ENCODE measurements at places on chromosomes 7 and 10.

DNA sequence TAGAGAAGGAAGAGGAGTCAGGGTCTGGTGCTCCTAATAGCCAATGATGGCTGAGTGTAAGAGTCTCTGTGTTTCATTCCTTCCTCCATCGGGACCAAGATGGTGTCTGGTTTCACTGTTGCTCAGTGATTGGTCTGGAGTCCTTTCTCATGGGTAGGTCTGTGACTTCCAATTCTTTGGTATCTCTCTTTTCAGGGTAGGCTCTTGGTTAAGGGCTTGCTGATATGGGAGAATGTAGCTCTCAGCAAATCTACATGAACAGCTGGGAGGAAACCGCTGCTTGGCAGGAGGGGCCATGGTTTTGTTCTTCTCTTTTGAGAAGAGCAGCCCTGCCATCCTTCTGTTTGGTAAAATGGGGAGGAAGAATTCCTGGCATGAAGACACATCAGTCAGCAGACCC is 209.1 kb upstream of the PODXL start:
- no peak for DNase-seq

DNA sequence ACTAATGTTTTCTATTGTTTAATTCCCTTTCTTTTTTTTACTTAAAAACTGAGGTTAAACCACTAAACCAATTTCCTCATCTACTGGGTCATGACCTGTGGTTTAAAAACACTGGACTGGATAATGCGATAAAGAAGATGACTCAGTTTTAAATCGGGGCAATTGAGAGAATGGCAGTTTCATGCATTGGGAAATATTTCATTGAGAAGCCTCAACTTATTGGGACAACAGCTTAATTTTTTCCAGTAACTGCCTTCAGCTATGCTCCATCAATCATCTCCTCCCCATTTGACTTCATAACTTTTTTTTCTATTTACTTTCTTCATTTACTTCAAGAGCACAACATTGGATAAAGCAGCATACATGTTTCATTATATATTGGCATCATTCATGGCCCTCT is 61.8 kb upstream of the MET start:
- no peak for DNase-seq

GRCh38 chr7:51012569-51013217 is 230.0 kb upstream of the GRB10 start:
- no peak for DNase-seq

DNA sequence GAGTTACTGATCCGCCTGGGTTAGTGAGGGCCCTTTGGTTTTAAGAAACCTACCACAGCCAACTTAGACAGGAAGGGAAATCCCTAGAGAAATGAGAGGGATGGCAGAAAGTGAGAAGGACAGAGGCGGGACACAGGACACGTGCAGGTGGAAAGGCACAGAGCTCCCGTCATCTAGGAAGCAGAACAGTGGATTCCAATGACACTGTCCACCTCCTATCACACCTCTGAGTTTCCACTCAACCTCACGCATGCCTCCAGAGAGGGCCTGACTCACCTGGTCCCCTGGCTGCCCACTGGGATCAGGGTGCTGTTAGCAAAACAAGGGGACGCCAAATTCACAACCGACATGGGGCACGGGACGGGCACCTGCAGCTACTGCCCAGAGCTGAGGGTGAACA is 26.3 kb downstream of the CPXM2 start:
- no peak for DNase-seq

GRCh38 chr7:156121956-156122355 is 309.7 kb upstream of the SHH start:
- DNase-seq = no peak

- no peak for DNase-seq
Observed at GRCh38 chr7:38002689-38003088, 82.2 kb downstream of the EPDR1 start.

GRCh38 chr10:26881600-26882331 is 21.0 kb upstream of the ABI1 start:
- no peak for DNase-seq

DNA sequence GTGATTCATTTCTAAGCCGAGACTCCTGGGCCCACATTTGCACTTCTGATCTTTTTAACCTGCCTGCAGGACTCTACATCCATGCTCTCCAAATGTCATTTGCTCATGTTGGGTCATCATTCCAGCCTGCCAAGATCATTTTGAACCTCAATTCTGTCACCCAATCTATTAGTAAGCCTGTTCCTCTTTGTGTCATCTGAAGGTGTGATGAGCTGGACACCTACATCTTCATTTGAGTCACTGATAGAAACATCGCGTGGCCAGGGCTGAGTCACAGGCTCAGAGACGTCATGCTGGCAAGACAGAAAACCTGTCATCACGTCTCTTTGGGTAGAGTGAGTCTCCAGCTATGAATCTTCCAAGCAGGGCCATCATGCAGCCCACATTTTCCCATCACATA is 65.3 kb upstream of the SLF2 start:
- DNase-seq = no peak

GRCh38 chr10:79055892-79056291 is 12.9 kb upstream of the ZMIZ1 start:
- DNase-seq = no peak

DNA sequence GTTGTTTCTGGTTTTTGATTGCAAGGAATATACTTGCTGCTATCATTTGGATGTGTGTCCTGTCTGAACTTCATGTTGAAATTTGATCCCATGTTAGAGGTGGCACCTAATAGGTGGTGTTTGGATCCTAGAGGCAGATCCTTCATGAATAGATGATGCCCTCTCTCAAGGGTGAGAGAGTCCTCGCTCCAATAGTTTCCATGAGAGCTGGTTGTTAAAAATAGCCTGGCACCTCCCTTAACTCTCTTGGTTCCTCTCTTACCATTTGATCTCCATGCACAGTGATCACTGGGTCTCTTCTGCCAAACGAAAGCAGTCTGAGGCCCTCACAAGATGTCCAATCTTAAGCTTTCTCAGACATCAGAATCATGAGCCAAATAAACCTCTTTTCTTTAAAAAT is 49.0 kb upstream of the ZNF248 start:
- DNase-seq = no peak

GRCh38 chr10:856416-857157 is 74.9 kb downstream of the LARP4B start:
- DNase-seq = no peak

DNA sequence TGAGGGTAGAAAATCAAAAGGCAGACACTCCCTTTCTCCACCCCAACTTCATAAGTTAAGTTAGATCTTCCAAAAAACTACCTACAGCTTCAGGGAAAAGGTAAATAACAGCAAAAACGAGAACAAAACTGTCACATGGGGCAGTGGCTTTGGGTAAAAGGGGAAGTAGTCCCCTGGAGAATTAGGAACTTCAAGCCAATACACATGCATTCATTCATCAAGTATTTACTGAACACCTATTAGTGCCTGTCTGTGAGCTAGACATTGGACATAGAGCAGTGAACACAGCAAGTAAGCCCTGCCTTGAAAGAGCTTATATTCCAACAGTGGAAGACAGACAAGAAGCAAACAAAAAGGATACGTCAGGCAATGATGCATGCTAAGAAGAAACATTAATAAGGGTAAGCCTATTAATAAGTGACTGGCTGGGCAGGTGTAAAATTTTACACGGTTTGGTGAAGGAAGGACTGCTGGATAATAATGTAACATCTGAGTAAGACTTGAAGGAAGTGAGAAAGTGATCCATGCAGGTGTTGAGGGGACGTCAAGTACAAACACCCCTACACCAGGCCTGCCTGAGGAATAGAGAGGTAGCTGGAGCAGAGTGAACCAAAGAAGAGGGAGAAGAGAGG is 69.6 kb upstream of the RAPGEF5 start:
- DNase-seq = no peak

GRCh38 chr10:93368210-93368609 is 113.9 kb downstream of the MYOF start:
- no peak for DNase-seq

DNA sequence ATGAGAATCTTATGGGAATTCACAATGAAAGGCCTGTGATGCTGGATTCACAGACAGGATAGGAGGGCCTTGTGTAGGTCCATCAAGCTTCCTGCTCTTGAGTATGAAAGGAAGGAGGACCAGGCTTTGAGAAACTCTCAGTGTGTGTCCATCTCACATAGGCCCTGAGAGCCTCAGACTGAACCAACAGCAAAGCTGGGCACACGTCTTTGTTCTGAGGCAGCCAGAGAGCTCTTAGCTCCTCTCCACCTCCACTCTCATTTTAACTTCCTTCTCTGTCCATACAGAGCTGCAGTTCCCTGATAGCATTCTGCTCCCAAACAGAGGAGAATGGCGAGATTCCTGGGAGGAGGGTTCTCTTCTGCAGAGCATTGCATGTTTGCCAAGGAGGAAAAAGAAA is 515.6 kb downstream of the CALN1 start:
- DNase-seq = no peak

DNA sequence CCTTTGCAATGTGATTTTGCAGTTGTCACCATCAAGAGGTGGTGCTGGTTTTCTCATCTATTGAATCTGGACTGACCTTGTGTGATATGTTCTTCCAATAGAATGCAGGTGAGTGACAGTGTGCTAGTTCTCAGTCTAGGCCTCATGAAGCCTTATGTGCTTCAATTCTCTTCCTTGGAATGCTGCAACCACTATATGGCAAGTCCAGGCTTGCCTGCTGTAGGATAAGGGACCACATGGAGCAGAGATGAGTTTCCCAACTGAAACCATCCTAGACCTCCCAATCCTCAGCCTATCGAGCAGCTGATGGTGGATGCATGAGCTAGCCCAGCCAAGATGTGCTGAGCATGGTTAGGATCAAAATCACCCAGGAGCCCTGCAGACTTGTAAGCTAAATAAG is 32.6 kb upstream of the ARHGAP21 start:
- no peak for DNase-seq

DNA sequence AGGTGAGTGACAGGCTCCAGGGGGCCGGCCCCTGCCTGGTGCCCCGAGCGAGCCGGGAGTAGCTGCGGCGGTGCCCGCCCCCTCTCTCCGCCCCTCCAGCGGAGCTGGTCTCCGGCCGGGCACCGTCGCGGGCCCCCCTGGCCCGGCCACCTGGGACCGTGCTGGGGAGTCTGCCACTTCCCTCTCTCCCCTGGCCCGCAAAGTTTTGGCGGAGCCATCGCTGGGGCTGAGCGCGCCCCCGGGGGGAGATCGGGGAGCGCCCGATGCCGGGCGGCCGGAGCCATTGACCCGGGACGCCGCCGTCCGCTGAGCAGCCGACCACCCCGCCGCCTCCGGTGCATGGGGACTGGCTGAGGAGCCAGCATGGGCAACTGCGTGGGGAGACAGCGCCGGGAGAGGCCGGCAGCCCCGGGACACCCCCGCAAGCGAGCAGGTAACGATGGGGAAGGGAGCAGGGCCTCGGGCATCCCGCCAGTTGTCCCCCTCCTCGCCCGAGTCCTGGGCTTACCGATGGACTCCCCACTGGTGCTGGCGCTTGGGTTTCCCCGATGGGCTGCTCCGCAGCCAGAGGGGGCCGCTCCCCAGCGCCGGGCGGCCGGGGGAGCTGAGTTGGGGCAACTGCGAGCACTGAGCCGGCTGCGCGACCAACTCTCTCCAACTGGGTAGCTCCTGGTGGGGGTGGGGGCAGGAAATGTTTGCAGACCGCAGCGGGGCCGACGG is at the start of gene UBTD1:
UBTD1 (plus strand) TSS at position 84 of the 720 bp plus-strand sequence; CDS start at position 364, 280 bp downstream.
- DNase-seq = peak; percentile 44

DNA sequence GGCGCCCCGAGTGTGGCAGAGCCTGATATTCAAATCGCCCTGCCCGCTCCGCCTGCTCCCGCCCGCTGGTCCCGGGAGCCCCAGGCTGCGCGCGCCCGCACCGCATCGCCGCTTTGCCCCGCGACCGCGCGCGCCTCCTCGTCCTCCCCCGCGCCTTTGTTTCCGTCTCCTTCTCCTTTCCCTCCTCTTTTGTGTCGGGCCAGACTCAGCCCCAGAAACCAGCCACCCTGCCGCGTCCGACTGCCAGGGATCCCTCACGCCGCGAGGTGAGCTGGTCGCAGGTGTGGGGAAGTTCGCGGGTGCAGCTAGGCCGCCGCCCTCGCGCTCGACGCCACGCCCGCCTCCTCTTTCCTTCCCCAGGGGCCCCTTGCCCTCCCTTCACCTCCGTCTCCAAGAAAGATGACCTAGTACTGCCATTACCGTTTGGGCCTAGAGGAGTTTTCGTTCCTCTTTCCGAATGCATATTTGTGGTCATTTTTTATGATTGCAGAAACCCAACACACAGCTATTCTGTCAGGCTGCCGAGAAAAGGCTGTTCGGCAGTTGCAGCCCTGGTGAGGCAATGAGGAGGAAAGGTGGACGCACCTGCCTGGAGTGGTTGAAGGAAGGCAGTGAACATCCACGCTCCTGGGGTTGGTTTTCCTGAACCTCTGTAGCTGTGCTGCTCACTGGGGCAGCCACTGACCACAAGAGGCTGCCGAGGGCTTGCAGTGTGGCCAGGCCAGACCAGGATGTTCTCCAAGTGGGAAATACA is 107.3 kb downstream of the SNX10 start:
- DNase-seq = no peak

DNA sequence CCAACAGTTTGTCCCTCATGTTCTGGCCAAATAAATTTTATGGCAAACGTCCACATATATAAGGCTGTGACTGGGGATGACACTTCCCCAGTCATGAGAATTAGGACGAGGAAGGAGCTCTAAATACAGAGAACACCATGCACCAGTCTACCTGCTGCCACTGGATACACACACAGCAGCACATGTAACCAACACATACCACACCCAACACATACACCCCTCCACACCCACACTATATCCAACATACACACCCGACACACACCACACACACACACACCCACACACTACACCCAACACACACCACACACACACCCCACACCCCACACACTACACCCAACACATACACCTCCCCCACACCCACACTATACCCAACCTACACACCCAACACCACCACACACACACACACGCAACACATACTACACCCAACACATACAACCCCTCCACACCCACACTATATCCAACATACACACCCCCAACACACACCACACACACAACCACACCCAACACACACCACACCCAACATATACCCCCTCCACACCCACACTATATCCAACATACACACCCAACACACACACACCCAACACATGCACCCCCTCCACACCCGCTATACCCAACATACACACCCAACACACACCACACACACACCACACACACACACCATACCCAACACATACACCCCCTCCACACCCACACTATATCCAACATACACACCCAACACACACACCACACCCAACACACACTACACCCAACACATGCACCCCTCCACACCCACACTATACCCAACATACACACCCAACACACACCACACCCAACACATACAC is 74.1 kb downstream of the HIPK2 start:
- no peak for DNase-seq

GRCh38 chr7:93958651-93959050 is 37.1 kb downstream of the GNG11 start:
- DNase-seq = no peak

- no peak for DNase-seq
Observed at GRCh38 chr7:116780966-116781365, 81.4 kb upstream of the CAPZA2 start.

GRCh38 chr10:117350909-117351308 is 24.3 kb downstream of the PDZD8 start:
- no peak for DNase-seq

GRCh38 chr7:129689995-129690581 is 78.6 kb downstream of the NRF1 start:
- no peak for DNase-seq

- no peak for DNase-seq
Observed at GRCh38 chr7:44540592-44541027, 520 bp downstream of the NPC1L1 start.

GRCh38 chr7:41085244-41085643 is 617.6 kb downstream of the INHBA start:
- DNase-seq = no peak

Data from stimulated activated naive CD4-positive, alpha-beta T cell (primary cell).